ENCODE measurements at places on chromosomes 5 and 9. TPM values are rescaled to one million over a fixed set of nuclear protein-coding genes. Genes with fewer than 3 reads are reported as not detected.

DNA sequence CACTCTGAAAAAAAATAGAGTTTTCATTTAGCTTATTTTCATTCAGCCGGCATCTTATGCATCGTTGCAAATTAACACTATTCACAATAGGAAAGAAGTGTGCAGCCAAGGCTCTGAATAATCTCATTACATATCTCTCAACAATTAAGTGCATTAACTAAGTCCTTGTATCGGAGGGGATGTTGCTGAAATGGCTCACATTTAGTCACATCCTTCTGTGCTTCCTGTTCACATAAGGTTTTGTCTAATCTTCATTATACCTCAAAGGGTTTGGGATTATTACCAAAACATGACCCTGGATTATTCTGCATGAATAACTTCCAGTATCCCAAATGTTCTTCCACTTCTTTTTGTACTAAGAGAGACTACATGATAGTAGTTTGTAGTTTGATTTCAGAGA lies 278.0 kb upstream of the GRIA1 start:
- no peak for DNase-seq

GRCh38 chr5:99879791-99880511 lies 655.2 kb upstream of the FAM174A start:
- DNase-seq = no peak

DNA sequence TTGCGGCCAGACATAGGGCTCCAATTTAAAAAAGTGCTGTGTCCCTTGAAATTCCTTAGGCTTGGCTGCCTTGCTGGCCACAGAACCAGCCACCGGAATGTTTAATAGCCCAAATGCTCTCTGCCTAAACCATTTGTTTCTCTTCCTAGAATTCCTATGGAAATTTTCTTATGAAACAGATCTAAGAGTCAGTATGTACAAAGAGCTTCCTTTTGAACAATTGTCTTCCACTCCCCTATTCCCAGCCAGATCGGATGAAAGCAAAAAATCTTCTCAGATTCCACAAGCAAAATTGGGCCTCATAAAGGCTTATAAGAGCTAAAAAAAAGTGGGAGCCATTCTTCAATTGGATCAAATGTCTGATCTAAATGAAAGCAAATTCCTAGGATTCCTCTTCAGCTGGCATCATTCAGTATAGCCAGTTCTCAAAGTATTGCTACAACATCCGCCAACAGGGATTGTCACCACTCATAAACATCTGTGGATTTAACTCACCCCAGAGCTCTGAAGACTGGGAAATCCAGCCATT lies 104.3 kb downstream of the CEMIP2 start:
- DNase-seq = no peak

DNA sequence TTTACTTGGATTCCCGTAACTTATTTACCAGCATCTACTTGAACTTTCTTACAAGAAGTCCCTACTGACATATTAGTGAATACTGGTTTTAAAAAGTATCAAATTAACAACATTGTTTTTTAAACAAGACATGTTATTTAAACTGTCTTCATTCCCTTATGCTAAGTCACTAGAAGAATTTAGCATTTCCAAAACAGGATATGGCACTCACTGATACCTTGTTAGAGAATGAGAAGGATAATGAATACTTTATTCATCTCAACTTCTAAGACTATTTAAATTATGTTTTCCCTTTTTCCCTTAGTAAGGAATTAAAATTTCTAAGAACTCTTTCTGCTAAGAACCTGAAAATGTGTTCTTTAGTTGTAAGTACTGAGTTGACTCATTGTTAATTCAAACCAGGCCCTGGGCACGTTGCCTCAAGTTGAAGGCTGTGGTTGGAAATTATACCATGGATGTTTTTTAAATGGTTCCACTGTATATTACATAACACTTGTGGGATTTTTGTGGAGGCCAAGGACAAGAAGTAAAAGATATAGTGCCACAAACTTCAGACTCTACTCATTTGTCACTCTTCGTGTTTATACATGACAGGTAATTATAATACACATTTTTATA lies 219.0 kb upstream of the EDIL3 start:
- no peak for DNase-seq

Gene UBE2QL1
- 22.6 TPM for total RNA-seq

Gene SNAPC4
- total RNA-seq = 6.3 TPM

Gene SHROOM1
- 2.4 TPM for total RNA-seq
